ENCODE measurements at places on chromosomes 7 and 10.
A peak's percentile ranks its signal among the peaks of the same experiment; 100 is the strongest.

DNA sequence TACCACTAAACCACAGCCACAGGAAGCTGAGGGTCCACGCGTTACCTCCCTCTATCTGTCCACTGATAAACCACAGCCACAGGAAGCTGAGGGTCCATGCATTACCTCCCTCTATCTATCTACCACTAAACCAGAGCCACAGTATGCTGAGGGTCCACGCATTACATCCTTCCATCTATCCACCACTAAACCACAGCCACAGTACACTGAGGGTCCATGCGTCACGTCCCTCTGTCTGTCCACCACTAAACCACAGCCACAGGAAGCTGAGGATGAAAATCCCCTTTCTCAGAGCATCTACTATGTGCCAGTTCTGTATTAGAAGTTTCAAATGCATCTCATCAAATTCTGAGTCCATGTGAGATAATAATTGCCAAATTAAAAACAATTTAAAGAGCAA lies 589.3 kb downstream of the DNAJB6 start:
- DNase-seq, result no peak

DNA sequence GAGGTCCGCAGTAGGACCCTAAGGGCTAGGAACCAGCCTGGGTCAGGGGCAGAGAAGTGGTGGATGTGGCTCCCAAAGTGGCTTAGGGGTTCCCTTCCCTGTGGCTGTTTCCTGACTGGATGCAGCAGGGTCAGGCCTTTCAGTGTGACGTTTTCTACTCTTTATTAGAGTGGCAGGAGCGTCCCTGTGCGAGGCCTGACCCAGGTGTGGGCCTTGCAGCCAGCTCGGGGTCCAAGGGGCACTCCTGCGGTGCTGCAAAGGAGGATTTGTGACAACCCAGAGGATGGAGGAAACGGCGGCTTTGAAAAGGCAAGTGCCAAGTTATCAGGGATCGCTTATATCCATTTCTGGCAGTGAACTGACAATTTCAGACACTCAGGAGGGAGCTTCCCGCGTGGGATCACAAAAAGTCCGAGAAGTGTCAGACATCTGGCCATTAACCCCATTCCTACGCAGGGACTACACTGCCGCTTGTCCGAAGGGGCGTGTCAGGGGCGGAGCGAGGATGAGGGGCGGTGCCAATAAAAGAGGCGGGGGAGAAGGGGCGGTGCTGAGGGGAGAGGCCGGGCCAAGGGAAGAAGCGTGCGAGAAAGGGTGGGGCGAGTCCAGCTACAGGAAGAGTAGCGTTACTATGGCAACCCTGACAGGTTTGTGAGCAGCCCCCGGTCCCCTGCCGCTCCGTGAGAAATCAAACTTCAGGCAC lies 98.8 kb upstream of the ZNF722 start:
- DNase-seq, result peak; percentile 79

GRCh38 chr10:25083546-25084111 lies 67.2 kb downstream of the THNSL1 start:
- no peak for DNase-seq

- no peak for DNase-seq
These were observed 14.4 kb upstream of the DPYSL4 start for GRCh38 chr10:132172091-132173066.

- no peak for DNase-seq
These were observed 90.0 kb downstream of the DYNC2I1 start for GRCh38 chr7:158946329-158946728.

DNA sequence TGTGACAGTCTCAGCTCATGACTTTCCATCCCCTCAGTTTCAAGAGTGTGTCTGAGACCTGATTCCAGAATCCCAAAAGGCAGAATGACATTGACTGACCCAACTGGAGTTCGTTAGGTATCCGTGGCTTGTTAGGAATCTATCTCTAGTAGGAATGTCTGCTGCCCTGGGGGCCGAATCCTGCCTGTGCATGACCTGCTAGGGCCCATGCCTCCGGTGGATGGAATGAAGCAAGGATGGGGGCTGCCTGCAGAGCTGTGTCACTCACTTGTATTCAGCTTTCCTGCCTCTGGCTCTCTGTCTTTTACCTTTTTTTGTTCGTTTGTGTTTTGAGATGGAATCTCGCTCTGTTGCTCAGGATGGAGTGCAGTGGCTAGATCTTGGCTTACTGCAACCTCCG lies 129.5 kb downstream of the SDK1 start:
- no peak for DNase-seq

- no peak for DNase-seq
These were observed 25.4 kb downstream of the CELF2 start for GRCh38 chr10:11043039-11043438.

DNA sequence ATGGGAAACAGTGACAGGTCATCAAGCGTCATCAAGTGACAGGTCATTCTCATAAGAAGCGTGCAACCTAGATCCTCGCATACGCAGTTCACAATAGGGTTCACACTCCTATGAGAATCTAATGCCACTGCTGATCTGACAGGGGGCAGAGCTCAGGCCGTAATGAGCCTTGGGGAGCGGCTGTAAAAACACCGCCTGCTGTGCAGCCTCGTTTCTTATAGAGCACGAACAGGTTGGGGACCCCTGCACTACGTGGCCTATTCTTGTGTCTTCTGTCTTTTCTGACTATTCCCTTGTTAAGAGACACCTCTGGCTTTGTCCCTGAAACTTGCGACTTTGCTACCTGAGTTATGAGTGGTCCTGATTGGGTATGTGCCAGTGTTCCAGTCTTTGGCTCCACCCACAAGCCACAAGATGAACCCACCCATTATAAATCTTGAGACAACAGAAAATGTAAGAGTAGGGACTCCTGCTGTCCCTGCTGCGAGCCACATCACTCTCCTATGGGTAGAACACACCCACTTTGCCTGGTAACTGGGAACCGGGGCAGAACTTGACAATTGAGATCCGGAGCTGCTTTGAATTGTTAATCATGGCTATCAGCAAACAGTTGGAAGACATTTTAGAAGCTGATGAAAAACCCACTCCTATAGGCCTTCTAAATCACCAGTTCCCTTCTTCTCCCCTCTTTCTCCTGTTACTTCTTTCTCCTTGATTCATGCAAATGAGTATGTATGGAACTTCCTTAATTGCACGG lies 55.8 kb upstream of the EXOC4 start:
- DNase-seq, result no peak

DNA sequence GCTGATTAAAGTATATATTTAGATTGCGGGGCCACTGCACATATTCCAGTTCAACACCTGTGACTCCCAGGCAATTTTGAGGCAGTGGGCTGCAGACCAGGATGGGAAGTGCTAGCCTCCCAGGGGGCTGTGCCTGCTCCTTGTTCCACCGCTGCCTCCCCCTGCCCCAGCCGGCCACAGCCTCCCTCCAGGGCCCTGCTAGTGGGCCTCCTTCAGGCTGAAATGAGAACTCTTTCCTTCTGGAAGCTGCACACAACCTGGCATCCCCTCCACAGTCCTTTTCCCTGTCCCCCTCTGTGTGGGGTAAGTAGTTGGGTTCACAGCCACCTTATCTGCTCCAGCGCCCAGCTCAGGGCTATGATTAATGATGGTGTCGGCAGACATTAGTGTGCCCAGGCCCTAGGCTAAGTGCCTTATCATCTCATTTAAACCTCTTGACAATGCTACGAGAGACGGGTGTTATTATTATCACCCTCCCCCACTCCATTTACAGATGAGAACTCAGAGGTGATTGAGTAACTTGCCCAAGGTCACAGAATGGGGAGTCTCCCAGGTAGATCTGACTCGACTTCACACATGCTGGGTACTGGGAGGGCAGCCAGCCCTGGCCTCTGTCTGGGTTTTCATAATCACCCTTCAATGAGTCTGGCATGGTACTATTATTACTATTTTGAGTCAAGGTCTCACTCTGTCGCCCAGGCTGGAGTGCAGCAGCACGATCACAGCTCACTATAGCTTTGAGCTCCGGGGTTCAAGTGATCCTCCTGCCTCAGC lies 10.8 kb upstream of the SFRP5 start:
- no peak for DNase-seq

GRCh38 chr10:79418274-79418673 lies 27.1 kb downstream of the ZCCHC24 start:
- no peak for DNase-seq

All from AML-193 (cell line).